ENCODE measurements at places on chromosomes 5 and 9.

- DNase-seq = no peak
Measured at GRCh38 chr9:98391406-98391805, 136.0 kb upstream of the TBC1D2 start.

DNA sequence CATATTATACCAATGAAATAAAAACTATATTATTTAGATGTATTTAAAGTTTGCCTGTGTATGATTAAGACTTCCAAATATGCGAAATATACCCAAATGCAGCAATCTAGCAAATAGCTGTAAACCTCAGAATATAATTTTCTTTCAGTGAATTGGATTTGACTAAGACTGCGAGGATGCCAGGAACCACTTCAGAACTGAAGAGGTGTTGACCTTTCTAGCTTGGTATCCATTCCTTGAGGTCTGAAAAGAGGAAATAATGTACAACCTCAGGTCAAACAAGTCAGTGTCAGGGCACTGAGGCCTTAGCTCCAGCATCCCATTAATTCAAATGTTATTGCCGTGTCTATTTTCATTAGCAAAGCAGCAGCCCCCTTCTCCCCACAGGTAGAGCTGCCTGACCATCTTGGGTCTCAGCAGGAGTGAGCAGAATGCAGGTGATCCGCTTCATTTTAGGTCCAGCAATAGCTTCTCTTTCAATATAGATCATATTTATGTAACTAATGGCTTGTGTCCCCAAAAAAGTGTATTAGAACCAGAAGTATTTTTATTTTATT is 100.0 kb downstream of the KIAA1958 start:
- peak; percentile 3 for DNase-seq

- DNase-seq = no peak
Measured at GRCh38 chr9:126453156-126453963, 126.7 kb downstream of the MVB12B start.

GRCh38 chr5:65932676-65933075 is 6.3 kb downstream of the ERBIN start:
- DNase-seq = no peak

Data from HCEC 1CT (cell line).